T-cell (primary cell): ENCODE measurements at places on chromosomes 2 and 18. TPM values are rescaled to one million over a fixed set of nuclear protein-coding genes. Genes with fewer than 3 reads are reported as not detected.

- no peak for DNase-seq
Observed at GRCh38 chr2:12862541-12862940, 145.8 kb downstream of the TRIB2 start.

GRCh38 chr2:226694149-226694548 lies 105.5 kb downstream of the IRS1 start:
- no peak for DNase-seq

GRCh38 chr2:241877989-241878970 lies 8.8 kb downstream of the RTP5 start:
- DNase-seq = peak; percentile 72

The UGT1A7 gene
- not detected for total RNA-seq

DNA sequence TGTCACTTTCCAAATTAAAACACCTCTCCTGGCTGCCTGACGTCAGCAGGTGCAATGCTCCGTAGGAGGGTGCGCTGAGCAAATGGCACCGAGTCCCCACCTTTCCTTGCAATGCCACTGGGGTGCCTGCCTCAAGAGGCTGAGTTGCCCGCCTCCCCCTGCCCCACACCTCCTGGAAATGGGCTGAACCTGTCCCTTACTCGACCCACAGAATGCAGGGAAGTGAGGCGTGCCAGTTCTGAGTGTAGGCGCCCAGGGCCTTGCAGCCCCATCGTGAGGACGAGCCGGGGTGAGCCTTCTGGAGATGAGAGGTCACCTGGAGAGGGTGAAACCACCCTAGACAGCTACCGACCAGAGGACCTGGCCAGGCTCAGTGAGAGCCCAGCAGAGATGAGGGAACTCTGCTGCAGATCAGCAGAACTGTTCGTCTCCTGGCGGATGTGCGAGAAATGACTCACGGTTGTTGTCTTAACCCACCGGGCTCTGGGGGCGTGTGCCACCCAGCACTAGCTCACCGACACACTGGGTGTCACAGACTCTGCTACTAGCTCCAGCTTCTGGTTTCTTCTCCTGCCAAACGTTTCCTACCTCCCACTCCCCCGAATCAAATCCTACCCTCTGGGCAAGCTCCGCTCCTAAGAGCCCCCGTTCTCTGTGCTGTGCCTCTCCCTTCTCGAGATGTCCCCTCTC lies 168.7 kb upstream of the HDAC4 start:
- DNase-seq = no peak

GRCh38 chr2:45218931-45219339 lies 209.7 kb upstream of the SIX2 start:
- DNase-seq = no peak

The TDRD15 gene
- total RNA-seq = not detected

The COLEC11 gene
- total RNA-seq = 0.35 TPM
